ENCODE measurements at places on chromosomes 7 and 10.

DNA sequence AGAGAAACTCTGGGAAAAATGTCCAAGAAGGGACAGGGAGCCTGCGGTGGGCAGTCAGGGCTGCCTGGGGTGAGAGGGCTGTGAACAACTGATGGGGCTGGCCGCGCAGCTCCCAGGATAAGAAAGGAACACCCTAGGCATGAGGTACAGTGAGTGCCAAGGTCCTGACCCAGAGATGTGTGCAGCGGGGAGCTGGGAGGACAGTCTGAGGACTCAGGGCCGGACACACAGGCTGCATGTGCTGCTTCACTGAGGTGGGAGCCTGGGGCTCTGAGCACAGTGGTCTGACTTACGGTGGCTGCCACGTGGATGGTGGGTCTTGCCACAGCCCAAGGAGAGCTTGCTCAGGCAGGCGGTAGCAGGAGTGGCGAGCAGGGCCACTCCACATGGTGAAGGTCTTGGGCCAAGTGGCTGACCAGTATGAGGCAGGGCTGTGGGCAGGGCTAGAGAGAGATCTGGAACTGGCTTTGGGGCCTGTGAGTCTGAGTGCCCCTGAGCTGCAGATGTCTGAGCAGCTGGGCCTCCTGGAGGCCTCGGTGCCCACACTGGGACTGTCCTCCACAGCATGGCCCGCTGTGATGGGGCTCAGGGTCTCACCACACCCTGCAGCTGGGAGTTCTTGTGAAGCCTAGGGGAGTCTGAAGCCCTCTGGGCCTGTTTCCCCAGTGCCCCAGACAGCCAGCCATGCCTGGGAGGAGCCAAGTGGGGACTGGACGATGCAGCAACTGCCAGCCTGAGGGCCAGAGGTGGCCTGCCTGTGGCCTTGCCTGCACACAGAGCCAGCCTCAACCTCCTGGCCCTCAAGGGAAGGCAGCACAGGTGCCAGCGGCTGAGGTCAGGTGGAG lies 60.3 kb downstream of the RASGEF1A start:
- H3K36me3 ChIP-seq, result no peaks in the 10 kb centered on the region
- H3K27me3 ChIP-seq, result no peaks in the 10 kb centered on the region
- DNase-seq, result no peak
- H3K4me3 ChIP-seq, result no peak overlapping the region
- no peak overlapping the region for H3K27ac ChIP-seq
- no peaks in the 10 kb centered on the region for H3K4me1 ChIP-seq

DNA sequence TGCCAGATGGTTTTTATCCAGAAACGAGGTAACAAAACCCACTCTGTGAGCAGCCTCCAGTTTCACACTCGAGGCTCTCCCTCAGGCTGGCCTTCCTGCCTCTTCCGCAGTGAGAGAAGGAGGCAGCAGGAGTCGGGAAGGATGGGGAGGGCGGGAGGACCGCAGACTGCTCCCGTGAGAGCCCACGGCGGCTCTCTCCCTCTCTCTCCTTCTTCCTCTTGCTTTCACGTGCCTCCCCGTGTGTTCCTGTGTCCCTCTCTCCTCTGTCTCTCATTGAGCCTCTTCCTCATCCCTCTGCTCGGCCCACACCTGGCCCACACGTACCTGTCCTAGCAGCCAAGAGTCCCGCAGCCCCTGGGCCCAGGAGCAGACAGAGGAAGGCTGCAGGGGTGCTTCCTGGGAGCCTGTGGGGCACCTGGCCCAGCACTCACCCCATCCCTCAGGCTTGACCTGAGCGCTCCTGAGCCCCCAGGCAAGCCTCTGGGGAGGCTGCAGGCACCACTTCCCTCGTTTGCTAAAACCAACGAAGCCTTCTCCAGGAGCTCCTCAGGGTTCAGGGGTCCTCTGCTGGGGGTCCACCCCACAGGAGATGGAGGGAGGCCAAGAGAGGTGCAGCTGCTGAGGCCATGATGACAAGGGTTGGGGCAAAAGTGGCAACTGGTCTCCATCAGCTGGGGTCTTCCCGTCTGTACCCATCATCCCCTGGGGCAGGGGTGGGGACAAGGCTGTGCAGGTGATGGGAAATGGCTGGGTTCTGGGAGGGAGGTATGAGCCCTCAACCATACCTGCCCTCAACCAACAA lies 13.6 kb downstream of the SPOCK2 start:
- no peak overlapping the region for H3K27ac ChIP-seq
- no peaks in the 10 kb centered on the region for H3K36me3 ChIP-seq
- no peaks in the 10 kb centered on the region for H3K27me3 ChIP-seq
- DNase-seq, result no peak
- no peak overlapping the region for H3K4me3 ChIP-seq

DNA sequence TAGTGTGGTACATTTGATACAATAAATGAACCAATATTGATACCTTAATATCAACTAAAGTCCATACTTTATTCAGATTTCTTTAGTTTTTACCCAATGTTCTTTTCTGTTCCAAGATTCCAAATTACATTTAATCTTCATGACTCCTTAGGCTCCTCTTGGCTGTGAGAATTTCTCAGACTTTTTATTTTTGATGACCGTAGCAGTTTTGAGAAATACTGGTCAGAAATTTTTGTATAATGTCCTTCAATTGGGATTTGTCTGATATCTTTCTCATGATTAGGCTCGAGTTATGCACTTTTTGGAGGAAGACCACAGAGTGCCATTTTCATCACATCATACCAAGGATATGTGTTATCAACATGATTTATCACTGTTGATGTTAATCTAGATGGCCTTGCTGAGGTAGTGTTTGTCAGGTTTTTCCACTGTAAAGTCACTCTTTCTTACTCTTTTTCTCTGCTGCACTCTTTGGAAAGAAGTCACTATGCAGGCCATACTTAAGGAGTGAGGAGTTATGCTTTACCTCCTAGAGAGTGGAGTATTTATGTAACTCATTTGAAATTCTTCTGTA lies 12.9 kb upstream of the ENTPD1 start:
- H3K36me3 ChIP-seq, result no peaks in the 10 kb centered on the region
- H3K4me3 ChIP-seq, result no peak overlapping the region
- no peaks in the 10 kb centered on the region for H3K27me3 ChIP-seq
- no peaks in the 10 kb centered on the region for H3K4me1 ChIP-seq

DNA sequence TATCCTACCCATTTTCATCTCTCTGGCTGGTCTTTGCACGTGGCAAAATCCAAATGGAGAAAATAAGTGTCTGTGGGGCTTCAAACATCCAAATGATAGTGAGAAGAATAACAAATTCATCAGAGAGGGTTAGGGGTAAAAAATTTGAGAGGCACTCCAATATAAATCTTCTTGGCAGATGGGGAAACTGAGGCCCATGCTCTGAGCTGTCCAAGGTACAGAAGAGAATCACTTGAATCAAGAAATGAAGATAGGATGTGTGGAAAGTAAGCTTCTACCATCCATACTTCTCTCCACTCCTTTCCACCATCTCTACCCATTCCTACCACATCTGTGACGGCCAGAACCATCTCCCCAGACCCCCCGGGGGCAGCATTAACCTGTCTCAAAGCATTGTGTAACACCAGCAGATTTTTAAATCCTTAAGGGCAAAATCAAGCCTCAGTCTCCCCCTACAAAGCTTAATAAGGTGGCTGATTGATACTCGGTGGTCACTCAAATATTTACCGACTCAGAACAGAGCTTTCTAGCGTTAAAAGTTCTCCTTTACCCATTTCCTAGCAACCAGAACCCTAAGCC lies 818 bp downstream of the GOT1 start:
- H3K27me3 ChIP-seq, result no peaks in the 10 kb centered on the region
- no peaks in the 10 kb centered on the region for H3K4me1 ChIP-seq
- H3K27ac ChIP-seq, result peak overlapping the region; percentile 93
- peaks cover 6% of the 10 kb centered on the region for H3K36me3 ChIP-seq

DNA sequence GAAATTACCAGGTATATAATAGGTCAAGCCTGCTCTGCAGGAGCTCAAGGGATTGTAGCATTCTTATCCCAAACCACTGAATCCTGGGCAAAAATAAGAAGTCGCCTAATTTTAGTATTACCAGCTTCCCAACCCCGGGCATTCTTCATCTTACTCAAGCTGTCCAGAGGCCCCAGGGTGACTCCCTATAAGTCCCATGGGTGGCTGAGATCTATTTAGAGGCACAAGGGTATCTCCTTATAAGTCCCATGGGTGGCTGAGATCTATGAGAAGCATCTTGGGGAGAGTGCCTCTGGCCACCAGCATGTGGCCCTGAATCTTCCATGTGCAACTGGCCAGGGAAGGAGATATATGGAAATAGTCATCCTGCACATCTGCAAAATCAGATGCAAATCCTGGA lies 38.9 kb downstream of the PRSS2 start:
- H3K4me3 ChIP-seq, result no peak overlapping the region
- DNase-seq, result no peak
- peak overlapping the region; percentile 4 for H3K27ac ChIP-seq
- no peaks in the 10 kb centered on the region for H3K36me3 ChIP-seq
- H3K4me1 ChIP-seq, result no peaks in the 10 kb centered on the region
- no peaks in the 10 kb centered on the region for H3K27me3 ChIP-seq

GRCh38 chr10:50550291-50550839 lies 73.4 kb downstream of the SGMS1 start:
- H3K36me3 ChIP-seq, result no peaks in the 10 kb centered on the region
- H3K27ac ChIP-seq, result no peak overlapping the region
- peak; percentile 59 for DNase-seq
- H3K4me1 ChIP-seq, result no peaks in the 10 kb centered on the region

GRCh38 chr10:85600026-85600743 lies 766.4 kb downstream of the GRID1 start:
- H3K27me3 ChIP-seq, result no peaks in the 10 kb centered on the region
- no peak for DNase-seq
- H3K4me1 ChIP-seq, result no peaks in the 10 kb centered on the region
- no peak overlapping the region for H3K27ac ChIP-seq
- no peaks in the 10 kb centered on the region for H3K36me3 ChIP-seq

GRCh38 chr7:35762781-35763180 lies 38.1 kb upstream of the SEPTIN7 start:
- H3K27me3 ChIP-seq, result no peaks in the 10 kb centered on the region
- DNase-seq, result no peak
- H3K4me3 ChIP-seq, result no peak overlapping the region
- no peaks in the 10 kb centered on the region for H3K36me3 ChIP-seq

DNA sequence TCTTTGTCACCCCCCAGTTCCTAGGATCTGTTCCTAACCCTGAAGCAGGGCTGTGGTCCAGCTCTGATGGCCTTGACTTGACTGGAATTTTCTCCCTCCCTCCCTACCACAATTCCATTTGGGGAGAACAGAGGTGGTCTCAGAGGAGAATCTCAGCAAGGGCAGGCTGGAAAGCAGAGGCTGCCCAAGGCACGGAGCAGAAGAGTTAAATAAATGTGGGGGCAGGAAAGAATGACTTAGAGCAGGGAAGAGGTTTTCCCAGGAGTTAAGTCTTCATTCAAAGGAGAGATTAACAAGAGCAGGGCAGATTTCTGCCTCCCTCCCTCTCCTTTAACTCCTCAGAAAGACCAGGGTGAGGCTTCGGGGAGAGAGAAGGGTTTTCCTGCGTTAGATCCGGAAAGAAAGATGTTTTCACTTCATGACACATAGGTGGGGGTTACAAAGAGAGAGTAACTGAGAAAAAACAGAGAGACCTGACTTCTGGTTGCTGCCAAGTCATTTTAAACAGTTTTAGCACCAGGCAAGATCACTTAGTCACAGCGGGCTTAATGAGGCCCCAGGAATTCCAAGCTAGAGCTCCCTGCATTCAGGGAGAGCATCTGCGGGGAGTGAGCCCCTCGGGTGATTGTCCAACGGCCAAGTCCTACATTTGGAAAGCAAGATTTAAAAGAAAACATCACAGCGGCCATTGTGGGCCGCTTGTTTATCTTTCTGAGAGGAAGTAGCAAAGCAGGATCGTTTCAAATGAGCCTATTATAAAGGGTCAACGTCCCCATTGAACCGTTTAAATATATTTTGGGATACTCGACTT lies 78.7 kb downstream of the ARHGAP22 start:
- no peaks in the 10 kb centered on the region for H3K4me1 ChIP-seq
- no peaks in the 10 kb centered on the region for H3K36me3 ChIP-seq

DNA sequence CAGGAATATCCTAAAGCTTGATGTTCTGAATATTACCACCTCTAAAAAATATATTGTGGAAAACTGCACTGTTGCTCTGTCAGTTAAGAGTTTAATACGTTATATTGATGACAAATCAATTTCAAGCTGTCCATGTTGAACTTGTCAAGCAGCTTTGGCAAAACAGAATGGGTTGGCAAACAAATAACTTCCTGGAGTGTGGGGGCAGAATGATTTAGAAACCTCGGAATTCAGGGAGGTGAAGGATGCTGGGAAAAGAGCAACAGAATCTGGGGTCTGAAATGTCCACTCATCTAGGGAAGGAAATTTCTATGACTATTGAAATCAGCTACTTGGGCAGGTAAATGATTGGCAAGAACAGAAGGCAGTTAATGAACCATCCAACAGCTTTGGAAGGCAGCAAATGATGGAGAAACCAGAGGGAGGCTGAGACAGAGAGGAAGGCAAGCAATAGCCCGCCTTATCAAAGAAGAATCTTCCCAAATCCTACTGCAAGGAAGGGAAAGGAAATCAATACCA lies 95.1 kb upstream of the PALS2 start:
- H3K36me3 ChIP-seq, result no peaks in the 10 kb centered on the region
- no peak overlapping the region for H3K27ac ChIP-seq
- DNase-seq, result no peak
- H3K4me1 ChIP-seq, result no peaks in the 10 kb centered on the region
- no peak overlapping the region for H3K4me3 ChIP-seq
- H3K27me3 ChIP-seq, result no peaks in the 10 kb centered on the region

DNA sequence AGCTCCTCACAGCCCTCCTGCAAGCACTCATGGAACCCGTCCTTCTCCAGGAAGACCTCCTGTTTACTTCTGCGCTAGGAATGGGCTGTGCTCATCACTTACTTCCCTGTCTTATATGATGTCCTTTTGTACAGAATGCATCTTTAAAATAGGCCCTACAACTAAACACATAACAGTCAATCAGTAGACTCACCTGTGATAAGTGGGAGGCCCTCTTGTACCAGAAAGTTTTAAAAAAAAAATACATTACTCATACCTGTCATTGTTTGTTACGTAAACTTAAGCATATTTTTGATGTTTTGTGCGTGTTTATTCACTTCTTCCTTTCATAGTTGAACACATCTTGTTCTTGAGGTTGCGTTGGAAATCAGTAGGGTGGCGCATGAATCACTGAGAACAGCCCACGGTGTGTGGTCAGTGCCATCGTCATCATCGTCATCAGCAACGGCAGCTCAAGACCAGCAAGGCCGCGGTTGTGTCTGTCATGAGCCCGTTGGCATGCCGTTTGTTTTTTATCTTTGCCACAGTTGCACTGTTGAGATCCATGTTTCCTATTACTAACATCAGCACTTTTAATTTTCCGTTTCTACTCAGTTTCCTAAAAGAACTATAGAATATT lies 232.8 kb downstream of the MGMT start:
- no peaks in the 10 kb centered on the region for H3K4me1 ChIP-seq
- no peaks in the 10 kb centered on the region for H3K27me3 ChIP-seq
- no peak for DNase-seq
- H3K27ac ChIP-seq, result no peak overlapping the region
- no peaks in the 10 kb centered on the region for H3K36me3 ChIP-seq
